Stimulated activated CD8-positive, alpha-beta memory T cell treated with anti-CD3 and anti-CD28 coated beads, Interleukin-12 subunit alpha, Interleukin-12 subunit beta, amount 100 ng/mL, for 1 hour (primary cell): ENCODE measurements at places on chromosomes 16 and 17.
A peak's percentile ranks its signal among the peaks of the same experiment; 100 is the strongest.

DNA sequence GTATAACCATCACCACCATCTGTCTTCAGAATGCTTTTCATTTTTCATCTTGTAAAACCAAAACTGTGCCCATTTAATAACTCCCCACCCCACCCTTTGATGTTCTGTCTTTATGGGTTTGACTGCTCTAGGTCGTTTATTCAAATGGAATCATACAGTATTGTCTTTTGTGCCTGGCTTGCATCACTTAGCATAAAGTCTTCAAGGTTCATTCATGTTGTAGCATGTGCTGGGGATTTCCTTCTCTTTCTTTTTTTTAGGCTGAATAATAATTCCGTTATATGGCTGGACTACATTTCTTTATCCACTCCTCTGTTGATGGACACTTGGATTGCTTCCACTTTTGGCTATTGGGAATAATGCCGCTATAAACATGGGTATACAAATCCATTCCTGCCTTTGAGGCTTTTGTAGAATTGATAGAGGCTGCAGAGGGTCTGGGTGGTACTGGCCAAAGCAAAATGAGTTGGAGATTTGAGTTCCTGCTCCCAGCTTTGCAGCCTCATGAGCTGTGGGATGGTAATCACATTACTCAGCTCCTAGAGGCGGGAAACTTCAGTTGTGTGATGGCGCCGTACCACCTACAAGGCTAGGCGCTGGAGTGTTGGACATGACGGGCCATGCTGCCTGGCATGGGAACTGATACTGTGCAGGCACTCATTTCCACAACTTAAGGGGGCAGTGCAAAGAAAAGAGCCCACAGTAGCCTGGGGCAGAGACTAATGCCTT lies 64.8 kb downstream of the CLEC16A start:
- DNase-seq: no peak

- DNase-seq: no peak
Measured at GRCh38 chr17:57607553-57608120, 137.5 kb downstream of the CCDC182 start.

DNA sequence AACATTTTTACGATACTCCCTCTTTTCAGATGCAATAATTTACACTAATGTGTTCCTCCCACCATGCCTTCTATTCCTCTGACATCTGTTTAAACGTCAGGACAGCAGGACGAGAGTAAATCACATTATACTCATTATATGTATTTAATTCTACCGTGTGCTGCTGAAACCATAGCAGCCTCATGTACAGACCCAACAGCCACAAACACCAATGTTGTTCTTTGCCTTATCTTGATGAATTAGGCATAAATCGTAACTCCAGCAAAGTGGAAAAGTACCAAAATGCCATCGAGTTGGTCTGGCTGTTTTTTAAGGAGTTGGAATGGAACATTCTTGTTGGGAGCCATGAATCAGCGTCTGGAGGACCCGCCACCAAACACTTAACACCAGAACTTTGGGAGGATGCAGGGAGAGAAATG lies 82.9 kb upstream of the FOXF1 start:
- no peak for DNase-seq

- no peak for DNase-seq
Measured at GRCh38 chr16:3655396-3656159, 1.1 kb downstream of the DNASE1 start.

DNA sequence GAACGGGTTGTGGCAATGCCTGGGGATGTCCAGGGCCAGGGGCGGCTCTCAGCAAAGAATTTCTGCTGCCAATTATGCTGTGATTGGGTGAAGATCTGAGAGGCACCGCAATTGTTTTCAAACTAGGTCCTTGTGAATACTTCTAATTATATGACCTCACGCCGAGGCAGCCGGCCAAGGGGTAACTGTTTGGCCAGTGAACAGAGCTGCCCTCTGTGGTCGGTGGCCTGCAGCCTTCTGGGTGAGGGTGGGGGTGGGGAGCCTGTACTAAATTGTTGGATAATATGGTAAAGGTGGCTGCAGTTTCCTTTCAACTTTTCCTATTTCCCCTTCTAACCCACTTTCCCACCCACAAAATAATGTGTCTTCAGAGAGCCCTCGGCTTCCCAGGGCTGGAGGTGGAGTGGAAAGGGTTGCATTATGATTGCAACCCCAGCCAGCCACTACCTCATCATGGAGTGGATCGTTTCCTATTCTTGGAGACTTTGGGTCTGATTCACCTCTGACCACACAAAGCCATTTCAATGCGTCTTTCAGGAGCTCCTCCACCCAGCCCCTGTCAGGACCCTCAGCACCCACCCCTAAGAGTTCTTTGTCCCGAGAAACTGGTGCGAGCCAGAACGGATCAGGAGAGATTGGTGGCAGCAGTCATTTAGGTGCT lies 2.0 kb upstream of the DNAI2 start:
- no peak for DNase-seq

DNA sequence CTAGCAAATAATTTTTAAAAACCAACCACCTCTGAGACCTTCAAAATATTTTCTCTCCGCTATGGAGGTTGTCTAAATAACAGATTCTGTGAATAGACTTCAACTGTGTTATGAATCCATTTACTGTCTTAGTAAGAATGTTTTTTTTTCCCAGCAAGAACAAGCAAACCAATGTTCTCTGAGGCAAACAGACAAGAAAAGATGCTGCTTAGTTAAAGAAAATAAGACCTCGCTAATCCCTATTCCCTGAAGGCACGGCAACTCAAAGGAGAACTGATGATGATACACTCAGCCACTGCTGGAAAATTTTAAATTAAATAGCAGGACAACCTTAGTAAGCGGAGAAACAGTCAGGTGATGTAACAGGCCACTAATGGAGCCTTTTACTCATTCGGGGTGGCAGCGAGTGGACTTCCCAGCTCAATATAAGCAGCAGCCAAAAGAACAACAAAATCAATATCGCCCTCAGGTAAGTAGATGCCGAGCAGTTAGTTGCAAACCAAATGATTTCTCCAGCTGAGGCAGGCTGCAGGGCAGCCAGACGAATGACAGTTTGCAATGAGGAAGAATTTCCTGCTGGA lies 81.8 kb downstream of the CPPED1 start:
- no peak for DNase-seq

DNA sequence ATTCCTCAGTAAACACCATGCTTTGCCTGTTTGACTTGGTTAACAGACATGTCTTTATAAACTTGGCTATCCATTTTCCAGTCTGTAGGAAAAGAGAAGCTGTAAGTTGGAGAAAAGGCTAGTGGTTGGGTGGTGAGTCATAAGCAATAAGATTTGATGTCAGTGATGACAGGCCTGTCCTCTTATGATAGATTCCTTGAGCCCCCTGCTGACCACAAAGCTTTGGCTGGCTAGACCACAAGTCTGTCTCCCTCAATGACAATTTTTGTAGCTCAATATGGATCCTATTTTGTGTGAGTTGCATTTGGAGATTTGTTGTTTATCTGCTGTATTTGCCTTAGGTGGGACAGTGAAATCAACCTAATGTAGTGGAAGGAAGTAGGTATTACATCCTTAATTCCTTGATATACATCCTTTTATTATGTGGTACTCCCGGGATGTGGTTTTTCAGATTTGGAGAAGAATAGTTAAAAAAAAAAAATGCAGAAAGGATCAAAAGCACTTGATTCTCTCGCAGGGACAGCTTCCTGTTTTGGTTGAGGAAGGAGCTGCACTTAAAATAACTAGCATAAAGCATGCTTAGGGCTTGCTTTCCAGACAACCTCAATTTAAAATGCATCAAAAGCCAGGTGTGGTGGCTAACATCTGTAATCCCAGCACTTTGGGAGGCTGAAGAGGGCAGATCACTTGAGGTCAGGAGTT lies 67.4 kb downstream of the SIAH1 start:
- DNase-seq: no peak

DNA sequence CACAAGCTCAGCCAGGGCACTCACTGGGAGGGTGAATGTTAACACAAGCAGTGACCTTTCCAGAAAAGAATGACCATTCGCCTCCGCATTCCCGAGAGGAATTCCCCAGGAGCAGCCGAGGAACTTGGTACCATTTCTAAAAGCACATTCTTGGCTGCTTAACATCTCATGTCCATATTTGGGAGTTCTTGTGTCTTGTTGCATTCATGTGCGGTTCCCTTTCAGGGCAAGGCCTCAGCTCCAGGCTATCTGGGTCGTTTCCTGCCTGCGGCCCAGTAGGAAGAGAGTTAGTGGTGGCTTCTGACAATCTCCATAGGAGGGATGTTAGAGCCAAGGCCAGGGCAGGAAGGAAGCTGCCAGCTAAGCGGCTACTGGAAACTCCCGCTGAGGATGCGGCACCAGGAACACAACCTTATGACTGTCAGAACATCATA lies 27.8 kb upstream of the MEAK7 start:
- DNase-seq: no peak

DNA sequence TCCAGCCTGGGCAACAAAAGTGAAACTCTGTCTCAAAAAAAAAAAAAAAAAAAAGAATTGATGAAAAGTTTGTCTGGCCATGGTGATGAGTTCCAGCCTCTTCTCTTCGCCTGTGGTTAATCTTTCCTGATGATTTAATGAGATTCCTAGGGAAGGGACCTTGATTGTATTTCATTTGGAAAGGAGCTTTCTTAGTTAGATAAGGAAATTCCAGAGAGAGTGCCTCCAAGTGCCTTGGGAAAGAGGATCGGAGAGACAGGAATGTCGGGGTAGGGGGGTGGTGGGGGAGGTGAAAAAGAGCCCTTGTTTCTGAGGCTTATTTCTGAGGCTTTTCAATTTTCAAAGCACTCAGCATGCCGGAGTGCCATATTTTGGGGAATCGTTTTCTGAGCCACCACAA lies 93.2 kb upstream of the SIAH1 start:
- no peak for DNase-seq

GRCh38 chr16:57042157-57043111 lies 49.9 kb upstream of the CPNE2 start:
- DNase-seq: peak; percentile 62

- no peak for DNase-seq
Measured at GRCh38 chr17:10683853-10684252, 13.5 kb downstream of the SCO1 start.

DNA sequence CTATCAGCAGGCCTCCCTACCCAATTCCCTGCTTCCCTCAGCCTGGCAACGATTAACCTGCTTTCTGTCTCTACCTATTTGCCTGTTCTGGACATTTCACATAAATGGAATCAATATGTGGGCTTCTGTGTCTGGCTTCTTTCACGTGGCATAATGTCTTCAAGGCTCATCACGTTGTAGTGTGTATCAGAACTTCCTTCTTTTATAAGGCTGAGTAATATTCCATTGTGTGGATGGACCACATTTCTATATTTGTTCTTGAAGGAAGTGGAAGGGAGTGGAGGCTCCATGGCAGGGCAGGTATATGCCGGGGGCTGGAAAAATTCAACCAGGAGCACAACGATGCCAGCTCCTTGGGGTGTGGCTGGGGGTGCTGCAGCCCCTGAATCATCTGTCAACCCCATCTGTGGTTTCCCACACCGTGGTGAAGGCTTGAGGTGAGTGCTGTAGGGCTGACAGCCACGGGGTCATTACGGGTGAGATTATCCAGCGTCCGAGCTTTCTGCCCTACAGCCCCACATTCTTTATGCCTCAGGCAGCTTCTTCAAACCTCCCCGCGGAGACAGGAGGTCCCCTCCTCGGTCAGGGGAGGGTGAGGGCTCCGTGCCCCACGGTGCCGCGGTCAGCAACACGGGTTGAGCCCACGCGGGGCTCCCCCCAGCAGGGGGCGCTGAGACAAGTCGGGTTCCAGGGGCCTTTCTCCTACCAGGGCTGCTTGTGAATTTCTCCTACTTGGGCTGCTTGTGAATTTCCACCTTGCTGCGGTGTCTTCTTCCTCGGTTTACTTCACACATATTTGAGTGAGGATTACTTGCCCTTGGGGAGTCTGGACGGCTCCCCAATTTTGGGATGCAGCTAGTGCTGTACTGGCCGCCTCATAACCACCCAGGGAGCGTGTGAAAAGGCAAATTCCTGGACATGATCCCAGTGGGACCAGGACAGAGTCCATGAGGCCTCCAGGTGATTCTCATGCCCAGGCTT lies 18.3 kb upstream of the WFIKKN2 start:
- DNase-seq: peak; percentile 47
